ENCODE measurements at places on chromosomes 13 and 19. TPM values are rescaled to one million over a fixed set of nuclear protein-coding genes. Genes with fewer than 3 reads are reported as not detected.

The ZNF135 gene
- 0.73 TPM for total RNA-seq

The AP1M2 gene
- total RNA-seq: not detected

The SELENOV gene
- not detected for total RNA-seq

GRCh38 chr13:90027409-90027808 lies 1320.1 kb upstream of the MIR17HG start:
- DNase-seq: no peak
- no peaks in the 10 kb centered on the region for H3K4me1 ChIP-seq
- no peaks in the 10 kb centered on the region for H3K27me3 ChIP-seq
- no peaks in the 10 kb centered on the region for H3K36me3 ChIP-seq
- no peak overlapping the region for H3K27ac ChIP-seq

DNA sequence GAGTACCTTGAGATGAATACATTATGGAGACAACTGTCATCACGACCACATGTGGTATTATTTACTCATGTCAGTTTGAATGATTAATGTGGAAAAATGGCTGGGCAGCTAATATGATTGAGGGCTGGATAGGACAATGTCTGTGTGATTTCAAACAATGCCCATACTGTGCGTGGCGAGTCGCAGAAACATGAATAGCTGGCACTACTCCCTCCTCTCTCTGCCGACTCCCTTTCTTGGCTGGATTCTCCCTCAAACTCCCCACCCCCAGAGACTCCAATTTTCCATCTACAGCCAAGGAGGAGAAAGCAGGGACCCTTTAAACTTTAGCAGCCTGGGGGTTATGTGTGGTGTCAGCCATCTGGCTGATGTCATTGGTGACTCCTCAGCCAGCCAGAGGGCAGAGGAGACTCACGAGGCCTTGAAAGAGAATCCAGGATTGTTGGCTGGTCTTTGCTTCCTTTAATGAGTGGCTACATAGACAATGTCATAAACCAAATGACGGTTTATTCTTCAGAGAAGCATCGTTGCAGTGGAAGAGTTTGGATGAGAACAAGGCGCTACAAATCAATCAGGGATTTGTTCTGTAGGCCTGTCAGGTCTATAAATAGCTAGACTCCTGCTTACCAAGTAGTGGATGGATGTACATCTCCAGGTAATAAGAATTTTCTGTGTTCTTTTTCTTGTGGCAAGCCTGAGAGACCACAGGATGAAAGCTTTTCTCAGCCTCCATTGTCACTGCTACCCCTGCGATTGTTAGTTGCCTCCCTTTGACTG lies 165.6 kb downstream of the DLEU7 start:
- no peak for DNase-seq
- peaks cover 10% of the 10 kb centered on the region for H3K4me1 ChIP-seq
- no peak overlapping the region for H3K27ac ChIP-seq
- H3K4me3 ChIP-seq: no peak overlapping the region
- no peaks in the 10 kb centered on the region for H3K36me3 ChIP-seq

DNA sequence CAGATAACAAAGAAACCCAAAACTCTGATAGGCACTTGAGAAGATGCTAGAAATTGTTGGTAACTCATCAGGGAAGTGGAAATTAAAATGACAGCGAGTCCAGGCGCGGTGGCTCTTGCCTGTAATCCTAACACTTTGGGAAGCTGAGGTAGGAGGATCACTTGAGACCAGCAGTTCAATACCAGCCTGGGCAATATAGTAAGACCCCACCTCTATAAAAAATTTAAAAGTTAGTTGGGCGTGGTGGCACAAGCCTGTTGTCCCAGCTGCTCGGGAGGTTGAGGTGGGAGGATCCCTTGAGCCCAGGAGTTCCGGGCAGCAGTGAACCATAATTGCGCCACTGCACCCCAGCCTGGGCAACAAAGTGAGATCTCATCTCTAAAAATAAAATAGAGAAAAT lies 2.6 kb upstream of the RYR1 start:
- H3K27me3 ChIP-seq: no peaks in the 10 kb centered on the region
- peak overlapping the region; percentile 98 for H3K27ac ChIP-seq
- no peak overlapping the region for H3K4me3 ChIP-seq
- no peak for DNase-seq

- DNase-seq: no peak
- no peak overlapping the region for H3K4me3 ChIP-seq
- no peak overlapping the region for H3K27ac ChIP-seq
- no peaks in the 10 kb centered on the region for H3K36me3 ChIP-seq
- peaks cover 94% of the 10 kb centered on the region for H3K27me3 ChIP-seq
- H3K4me1 ChIP-seq: peaks cover 23% of the 10 kb centered on the region
These were observed 3.6 kb downstream of the POU4F1 start for GRCh38 chr13:78599645-78600279.

DNA sequence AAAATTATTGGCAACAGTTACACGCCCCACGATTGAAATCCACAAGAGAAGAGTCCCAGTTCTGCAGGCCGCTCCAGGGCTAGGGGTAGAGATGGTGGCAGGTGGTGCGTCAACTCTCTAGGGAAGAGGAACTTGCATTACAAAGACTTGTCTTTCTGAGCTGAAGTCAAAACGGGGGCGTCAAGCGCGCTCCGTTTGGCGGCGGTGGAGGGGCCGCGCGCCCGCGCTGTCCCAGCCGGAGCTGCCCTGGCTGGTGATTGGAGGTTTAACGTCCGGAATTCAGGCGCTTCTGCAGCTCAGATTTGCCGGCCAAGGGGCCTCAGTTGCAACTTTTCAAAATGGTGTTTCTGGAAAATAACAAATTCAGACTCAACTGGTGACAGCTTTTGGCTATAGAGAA lies 38.9 kb downstream of the SOX1 start:
- H3K4me3 ChIP-seq: no peak overlapping the region
- H3K4me1 ChIP-seq: no peaks in the 10 kb centered on the region
- H3K27ac ChIP-seq: no peak overlapping the region
- no peaks in the 10 kb centered on the region for H3K36me3 ChIP-seq
- H3K27me3 ChIP-seq: peaks cover 36% of the 10 kb centered on the region

DNA sequence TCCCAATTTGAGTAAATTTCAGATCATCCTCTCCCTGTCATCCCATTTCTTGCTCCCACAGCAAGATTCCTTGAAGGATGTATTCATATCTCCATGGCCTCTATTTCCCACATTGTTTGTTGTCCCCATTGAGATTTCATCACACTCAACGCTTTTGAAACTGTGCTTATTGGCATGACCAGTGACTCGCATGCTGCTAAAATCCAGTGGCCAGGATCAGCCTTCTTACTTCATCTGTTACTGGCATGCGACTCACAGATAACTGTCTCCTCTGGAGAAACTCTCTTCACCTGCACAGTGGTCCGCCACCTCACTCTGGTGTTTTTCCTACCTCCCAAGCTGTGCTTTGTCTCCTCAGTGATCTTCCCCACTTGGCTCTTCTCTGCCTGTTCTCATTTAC lies 95.8 kb downstream of the WASF3 start:
- no peaks in the 10 kb centered on the region for H3K27me3 ChIP-seq
- no peak overlapping the region for H3K27ac ChIP-seq
- no peak overlapping the region for H3K4me3 ChIP-seq

- no peak overlapping the region for H3K4me3 ChIP-seq
- no peaks in the 10 kb centered on the region for H3K36me3 ChIP-seq
- H3K4me1 ChIP-seq: no peaks in the 10 kb centered on the region
These were observed 435.9 kb upstream of the SGCG start for GRCh38 chr13:22744688-22745452.

GRCh38 chr19:2454962-2455850 lies 1.6 kb downstream of the LMNB2 start:
- H3K27me3 ChIP-seq: no peaks in the 10 kb centered on the region
- H3K4me3 ChIP-seq: peak overlapping the region; percentile 83
- peaks cover 13% of the 10 kb centered on the region for H3K4me1 ChIP-seq
- H3K36me3 ChIP-seq: no peaks in the 10 kb centered on the region
- no peak for DNase-seq

DNA sequence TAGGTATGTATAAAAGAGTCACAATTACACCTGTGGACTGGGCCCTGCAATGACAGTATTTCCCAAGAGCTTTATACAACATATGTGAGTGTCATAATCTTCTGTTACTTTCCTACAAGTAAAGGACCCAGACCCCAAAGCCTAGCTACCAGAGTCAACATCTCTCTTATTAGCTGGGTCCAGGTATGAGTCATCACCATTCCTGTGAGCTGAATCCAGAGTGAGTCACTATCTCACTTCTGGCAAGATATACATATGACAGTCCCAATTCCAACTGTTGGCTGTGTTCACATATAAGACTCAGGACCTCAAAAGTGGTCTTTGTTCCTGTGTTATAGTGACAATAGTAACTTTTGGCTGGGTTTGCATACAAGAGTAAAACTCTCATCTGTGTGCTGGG lies 46.7 kb downstream of the ZNF729 start:
- no peaks in the 10 kb centered on the region for H3K36me3 ChIP-seq
- no peaks in the 10 kb centered on the region for H3K27me3 ChIP-seq
- DNase-seq: no peak
- no peak overlapping the region for H3K27ac ChIP-seq

DNA sequence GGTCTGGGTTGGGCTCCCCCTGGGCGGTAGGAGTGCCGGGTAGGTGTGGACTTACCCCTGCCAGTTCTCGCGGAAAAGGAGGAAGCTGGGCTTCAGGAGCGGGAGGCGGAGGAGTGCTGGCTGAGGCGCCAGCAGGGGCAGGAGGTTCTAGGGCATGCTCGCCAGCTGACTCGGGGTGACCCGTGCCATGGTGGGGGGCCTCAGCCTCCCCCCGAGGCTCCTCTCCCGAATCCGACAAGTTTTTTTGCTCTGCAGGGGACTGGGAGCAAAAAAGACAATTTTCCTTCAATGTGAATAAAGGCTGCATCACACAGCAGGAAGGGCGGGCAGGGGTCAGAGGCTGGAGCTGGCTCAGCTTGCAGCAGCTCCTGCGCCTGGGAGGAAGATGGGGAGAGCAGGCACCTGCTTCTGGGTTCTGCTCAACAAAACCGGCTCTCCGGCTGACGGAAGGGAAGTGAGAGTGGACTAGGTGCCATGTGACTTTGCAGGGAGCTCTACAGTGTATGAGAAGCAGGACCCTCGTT lies 26.5 kb downstream of the RANBP3 start:
- DNase-seq: no peak
- peaks cover 58% of the 10 kb centered on the region for H3K4me1 ChIP-seq
- H3K27ac ChIP-seq: no peak overlapping the region
- no peaks in the 10 kb centered on the region for H3K36me3 ChIP-seq
- H3K4me3 ChIP-seq: no peak overlapping the region

DNA sequence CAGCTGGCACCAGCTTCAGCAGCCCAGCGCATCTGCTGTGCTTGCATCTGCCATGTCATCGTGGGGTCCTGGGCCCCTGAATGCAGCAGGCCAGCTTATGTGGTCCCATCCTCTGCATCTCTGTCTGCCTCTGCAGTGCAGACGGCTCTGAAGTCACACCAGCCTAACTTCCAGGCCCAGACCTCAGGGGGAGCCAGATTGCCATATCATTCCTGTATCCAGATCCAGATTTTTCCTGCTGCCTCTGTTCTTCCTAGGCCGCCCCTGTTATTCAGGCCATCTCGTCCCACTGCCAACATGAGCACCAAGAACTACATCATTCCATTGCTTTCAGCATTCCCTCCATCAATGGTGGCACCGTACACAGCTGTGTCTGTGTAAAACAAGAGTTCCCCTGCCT lies 571.6 kb downstream of the UQCRFS1 start:
- H3K36me3 ChIP-seq: no peaks in the 10 kb centered on the region
- H3K27me3 ChIP-seq: no peaks in the 10 kb centered on the region
- no peak for DNase-seq
- no peak overlapping the region for H3K27ac ChIP-seq
- no peak overlapping the region for H3K4me3 ChIP-seq

DNA sequence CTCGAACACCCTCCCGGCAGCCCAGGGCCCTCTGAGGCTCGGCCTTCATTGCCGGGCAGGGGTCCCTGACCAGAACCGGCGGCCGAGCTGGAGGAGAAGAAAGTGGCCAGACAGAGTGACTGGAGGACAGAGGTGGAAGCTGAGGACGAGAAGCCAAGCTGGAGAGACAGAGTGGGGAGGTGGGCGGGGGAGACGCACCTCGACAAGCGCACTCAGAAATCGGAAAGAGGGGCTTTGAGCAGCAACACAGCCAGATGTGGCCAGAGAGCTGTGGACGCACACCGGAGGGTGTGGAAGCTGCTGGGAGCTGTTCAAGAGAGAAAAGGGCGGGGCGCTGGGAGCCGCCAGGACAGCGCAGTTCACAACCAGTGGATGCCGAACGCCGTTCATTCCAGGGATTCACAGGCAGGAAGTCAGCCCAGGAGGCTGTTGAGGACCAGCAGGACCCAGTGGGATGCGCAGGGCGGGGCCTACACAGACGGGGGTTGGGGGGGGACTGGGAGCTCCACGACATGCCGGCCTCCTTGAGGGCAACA lies 28.2 kb upstream of the C13orf46 start:
- no peaks in the 10 kb centered on the region for H3K27me3 ChIP-seq
- no peak overlapping the region for H3K4me3 ChIP-seq
- no peak overlapping the region for H3K27ac ChIP-seq
- H3K36me3 ChIP-seq: no peaks in the 10 kb centered on the region
- H3K4me1 ChIP-seq: peaks cover 4% of the 10 kb centered on the region

- H3K27ac ChIP-seq: no peak overlapping the region
- no peaks in the 10 kb centered on the region for H3K4me1 ChIP-seq
- H3K36me3 ChIP-seq: no peaks in the 10 kb centered on the region
- no peaks in the 10 kb centered on the region for H3K27me3 ChIP-seq
These were observed 1207.8 kb downstream of the EFNB2 start for GRCh38 chr13:105327581-105328126.

DNA sequence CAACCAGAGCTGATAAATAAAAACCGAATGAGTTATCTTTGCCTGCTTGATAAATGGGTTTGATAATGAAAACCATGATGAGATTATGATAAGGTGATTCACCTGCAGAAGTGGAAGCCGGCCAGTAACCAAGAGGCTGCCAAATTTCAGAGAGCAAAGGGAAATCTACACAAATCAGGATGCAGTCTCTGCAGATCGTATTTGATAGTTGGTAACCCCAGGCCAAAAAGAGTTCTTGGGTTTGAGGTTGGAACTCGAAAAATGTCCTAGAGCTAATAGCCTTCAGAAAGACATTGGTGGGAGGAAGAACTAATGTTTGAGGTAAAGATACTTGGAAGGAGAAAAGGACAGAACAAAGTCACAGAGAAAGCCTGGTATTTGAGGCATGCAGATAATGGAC lies 9.6 kb upstream of the LATS2 start:
- no peak overlapping the region for H3K27ac ChIP-seq
- H3K36me3 ChIP-seq: no peaks in the 10 kb centered on the region
- H3K4me3 ChIP-seq: no peak overlapping the region
- no peak for DNase-seq

DNA sequence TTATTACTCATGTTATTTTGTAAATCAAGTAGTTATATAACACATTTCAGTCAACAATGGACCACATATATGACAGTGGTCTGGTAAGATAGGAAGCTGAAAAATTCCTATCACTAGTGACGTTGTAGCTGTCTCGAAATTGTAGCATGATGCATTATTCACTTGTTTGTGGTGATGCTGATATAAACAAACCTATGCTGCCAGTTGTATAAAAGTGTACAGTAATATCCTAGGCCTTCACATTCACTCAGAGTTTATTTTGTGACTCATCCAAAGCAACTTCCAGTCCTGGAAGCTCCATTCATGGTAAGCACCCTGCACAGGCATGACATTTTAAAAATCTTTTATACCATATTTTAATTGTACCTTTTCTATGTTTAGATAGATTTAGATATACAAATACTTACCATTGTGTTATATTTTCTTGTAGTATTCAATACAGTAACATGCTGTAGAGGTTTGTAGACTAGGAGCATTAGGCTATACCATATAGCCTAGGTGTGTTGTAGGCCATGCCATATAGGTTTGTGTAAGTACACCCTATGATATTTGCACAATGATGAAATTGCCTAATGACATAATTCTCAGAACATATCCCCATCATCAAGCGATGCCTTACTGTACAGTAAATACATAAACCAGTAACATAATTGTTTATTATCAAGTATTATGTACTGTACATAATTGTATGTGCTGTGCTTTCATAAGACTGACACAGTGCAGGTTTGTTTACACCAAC lies 49.3 kb downstream of the IFT88 start:
- H3K27me3 ChIP-seq: no peaks in the 10 kb centered on the region
- no peaks in the 10 kb centered on the region for H3K4me1 ChIP-seq
- no peak overlapping the region for H3K27ac ChIP-seq
